ENCODE measurements at places on chromosomes 6 and 20.

DNA sequence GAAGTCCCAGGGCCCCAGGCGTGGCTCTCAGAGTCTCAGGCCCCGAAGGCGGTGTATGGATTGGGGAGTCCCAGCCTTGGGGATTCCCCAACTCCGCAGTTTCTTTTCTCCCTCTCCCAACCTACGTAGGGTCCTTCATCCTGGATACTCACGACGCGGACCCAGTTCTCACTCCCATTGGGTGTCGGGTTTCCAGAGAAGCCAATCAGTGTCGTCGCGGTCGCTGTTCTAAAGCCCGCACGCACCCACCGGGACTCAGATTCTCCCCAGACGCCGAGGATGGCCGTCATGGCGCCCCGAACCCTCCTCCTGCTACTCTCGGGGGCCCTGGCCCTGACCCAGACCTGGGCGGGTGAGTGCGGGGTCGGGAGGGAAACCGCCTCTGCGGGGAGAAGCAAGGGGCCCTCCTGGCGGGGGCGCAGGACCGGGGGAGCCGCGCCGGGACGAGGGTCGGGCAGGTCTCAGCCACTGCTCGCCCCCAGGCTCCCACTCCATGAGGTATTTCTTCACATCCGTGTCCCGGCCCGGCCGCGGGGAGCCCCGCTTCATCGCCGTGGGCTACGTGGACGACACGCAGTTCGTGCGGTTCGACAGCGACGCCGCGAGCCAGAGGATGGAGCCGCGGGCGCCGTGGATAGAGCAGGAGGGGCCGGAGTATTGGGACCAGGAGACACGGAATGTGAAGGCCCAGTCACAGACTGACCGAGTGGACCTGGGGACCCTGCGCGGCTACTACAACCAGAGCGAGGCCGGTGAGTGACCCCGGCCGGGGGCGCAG, at the start of gene HLA-A:
TSS of gene HLA-A (plus strand) at position 258 of the 778 bp plus-strand sequence. CDS start at position 280, 22 bp downstream.
- DNase-seq, result peak; percentile 83

GRCh38 chr6:158157064-158157764, 10.8 kb downstream of the SERAC1 start:
- no peak for DNase-seq

GRCh38 chr20:33441142-33441955, 2.2 kb downstream of the SNTA1 start:
- DNase-seq, result no peak

- no peak for DNase-seq
Observed at GRCh38 chr20:44651434-44651683, 140 bp downstream of the ADA start.

DNA sequence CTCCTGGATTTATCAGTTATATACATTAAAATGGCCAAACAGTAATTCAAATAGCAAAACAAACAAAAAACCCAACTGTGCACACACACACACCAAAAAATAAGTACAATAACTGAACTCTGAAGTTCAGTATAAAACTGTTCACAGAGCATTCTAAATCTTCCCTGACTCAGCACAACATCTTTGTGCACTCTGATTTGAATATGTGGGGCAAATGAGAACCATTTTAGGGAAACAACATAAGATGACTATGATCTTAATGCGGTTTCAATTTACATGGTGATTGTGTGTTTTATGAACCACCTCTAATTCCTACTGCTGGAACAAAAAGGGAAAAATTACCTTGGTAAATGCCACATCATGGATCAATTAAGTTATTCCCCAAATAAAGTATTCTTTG, 41.7 kb downstream of the PLAGL1 start:
- DNase-seq, result no peak

- DNase-seq, result no peak
Observed at GRCh38 chr20:57922706-57923105, 212.9 kb upstream of the PMEPA1 start.

GRCh38 chr6:75609639-75610590, 8.2 kb downstream of the SENP6 start:
- DNase-seq, result no peak

- DNase-seq, result no peak
Observed at GRCh38 chr6:126195625-126196236, 144.2 kb upstream of the CENPW start.

DNA sequence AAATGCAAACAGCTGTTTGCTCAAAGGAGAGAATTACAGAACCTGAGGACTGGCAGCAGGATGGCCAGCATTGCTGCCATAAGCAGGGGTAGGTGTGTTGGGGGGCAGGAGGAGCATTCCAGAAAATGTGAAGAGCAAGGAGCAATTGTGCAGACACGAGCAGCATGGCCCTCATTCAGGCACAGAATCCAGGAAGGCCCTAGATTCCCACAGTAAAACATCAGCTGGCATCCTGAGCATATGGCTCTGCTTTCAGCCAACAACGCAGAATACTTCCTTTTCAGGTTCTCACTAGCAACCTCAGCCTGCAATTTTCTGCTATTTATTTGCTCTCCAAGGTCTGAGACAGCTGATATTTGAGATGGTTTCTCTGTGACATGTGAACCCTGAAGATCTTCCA, 243.4 kb upstream of the POU3F2 start:
- no peak for DNase-seq

DNA sequence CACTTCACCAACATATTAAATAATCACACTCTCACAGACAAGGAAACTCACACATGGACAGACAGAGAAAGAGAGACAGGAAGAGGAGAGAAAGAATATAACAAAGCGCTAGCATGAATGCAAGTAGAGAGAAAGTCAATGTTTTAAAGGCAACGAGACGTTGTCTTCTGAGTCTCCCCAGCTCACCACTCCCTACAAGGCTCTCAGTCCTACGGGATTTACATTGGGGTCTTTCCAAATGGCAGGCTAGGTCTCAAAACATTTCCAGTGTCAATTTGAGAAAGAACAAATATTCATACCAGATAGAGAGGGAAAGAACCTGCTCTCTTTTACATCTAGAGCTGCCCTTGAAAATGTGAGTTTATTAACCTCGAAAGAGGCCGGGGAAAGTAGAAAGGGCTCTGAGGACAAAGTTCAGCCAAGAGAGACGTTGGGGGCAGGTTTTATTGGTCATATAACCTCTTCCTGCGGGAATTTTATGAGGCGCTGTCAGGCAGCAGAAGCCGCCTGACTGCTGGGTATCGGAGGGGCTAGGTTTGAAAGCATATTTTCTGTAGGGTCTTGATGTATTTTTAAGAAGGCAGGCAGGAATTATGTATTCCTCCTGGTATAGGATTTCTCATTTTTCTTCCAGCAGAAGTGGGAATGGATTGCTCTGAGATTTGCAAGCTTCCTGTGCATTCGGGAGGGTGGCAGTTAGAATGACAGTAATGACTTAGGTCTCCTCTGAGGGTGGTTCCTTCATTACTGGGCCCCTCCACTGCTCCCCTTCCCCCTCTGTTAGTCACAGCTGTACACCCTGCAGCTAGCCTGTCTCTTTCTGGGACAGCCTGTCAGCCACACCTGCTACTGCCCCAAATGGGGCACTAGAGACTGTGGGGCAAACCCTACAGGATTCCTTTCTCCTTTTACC, 34.4 kb upstream of the KIF16B start:
- no peak for DNase-seq

GRCh38 chr6:15378866-15379265, 133.0 kb downstream of the JARID2 start:
- DNase-seq, result no peak

GRCh38 chr6:144234399-144234798, 50.7 kb upstream of the UTRN start:
- no peak for DNase-seq

GRCh38 chr20:60219984-60220562, 261.9 kb downstream of the CDH26 start:
- no peak for DNase-seq

DNA sequence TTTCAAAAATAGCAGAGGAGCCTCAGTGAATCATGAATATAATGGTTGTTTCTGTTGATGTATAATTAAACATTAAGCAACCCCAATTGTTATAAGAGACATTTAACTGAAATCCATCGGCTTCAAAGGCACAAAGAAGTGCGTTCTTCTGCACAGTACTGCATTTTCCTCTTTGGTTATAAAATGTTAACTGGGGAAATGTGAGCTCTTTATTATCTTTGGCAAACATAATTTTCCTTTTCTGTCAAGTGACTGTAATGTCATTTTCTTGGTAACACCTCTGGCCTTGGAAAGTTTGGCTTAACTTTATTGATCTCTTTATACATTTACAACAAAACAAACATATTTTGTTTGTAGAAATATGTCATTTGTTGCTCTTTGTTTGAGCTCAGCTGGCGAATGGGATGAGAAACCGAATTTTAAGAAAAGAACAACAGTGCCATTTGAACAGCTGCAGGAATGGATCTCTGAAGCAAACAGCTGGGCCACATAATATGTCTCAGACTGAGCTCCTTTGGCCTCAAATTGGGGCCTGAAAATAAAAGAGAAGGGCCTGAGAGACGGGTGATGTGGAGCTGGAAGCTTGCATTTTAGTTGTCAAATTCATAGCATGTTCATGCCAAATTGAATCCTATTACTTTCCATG, 427.0 kb upstream of the SPTLC3 start:
- no peak for DNase-seq

- DNase-seq, result no peak
Observed at GRCh38 chr20:47817573-47817972, 32.3 kb upstream of the SULF2 start.

DNA sequence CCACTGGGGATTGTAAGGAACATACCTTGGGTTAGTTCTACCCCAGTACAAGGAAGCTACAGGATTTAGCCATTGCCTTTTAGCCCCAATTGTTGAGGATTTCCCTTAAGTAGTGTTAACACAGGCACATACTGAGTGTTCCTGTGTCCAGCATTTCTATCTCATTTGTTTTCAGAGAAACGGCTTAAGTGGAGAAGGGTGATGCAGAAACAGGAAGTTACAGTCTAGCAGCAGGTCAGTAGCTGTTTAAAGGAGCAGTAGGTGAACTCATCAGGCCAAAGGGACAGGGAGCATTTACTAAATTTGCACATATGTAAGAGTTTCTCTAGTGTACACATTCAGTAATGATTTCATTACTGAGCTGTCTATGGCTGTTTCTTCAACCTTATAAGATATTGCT, 644.2 kb upstream of the GJE1 start:
- DNase-seq, result no peak

- DNase-seq, result no peak
Observed at GRCh38 chr6:168124921-168125320, 45.9 kb upstream of the FRMD1 start.

GRCh38 chr6:57303931-57304681, 13.3 kb upstream of the PRIM2 start:
- no peak for DNase-seq

DNA sequence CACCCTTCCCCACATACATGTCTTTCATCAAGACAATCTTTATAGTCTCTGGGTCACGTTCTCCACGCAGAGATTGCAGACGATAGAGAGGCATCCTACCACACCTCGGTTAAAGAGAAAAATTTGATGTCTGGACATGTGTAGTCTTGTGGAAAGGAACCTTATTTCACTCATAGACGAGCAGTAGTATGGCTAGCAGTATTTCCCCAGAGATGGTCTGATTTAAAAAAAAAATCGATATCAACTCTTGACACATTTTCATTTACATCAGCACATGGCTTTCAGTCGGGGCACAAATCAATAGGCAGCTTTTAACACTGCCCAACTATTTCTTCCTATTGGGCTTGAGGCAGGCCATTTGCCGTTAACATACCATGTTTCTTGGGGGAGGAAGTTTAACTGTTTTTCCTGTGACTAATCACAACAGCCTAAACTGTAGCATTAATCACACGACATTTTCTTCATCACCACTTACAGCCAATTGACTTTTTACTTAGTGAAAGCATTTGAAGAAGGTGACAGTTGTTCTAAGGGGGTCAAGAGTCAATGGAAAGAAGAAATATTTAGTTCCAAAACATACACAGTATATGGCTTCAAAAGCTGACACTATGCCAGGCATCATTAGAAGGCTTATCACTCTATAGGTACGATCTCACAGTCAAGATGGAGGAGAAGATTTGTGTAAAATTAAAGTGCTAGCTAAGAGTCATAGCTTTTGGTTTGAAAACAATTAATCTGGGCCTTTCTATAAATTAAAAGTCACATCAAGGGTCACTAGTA, 129.5 kb upstream of the HDAC2 start:
- no peak for DNase-seq

GRCh38 chr6:123788319-123788718, 15.3 kb upstream of the NKAIN2 start:
- DNase-seq, result no peak

DNA sequence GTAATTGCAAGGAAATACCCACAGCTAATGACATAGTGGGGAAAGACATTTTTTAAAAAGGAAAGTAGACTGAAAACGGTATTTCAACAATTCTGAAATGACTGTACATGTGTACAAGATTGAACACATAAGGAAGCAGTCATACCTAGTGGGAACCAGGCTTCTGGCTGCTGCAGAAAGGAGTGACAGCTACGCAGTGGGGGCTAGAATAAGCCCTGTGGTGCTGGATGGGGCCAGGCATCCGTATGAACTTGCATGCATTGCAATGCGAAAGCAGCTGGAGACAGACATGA, 54.9 kb upstream of the GPR31 start:
- no peak for DNase-seq

DNA sequence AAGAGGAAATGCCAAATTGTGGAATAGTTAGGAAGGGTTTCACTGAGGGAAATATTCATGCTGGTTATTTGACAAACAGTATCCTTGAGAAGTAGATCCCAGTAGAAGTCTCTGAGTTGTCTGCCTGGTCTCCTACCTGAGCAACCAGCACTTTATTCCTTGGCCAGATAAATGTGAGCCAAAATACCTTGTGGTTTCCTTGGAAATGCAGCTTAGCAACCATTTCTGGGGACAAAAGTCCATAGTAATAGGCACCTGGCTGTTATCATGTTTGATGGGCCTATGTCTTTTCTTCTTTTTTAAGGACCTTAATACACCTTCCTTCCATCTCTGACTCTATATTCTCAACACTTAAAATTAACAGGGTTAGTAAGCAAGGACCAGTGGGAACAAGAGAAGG, 217.1 kb upstream of the MARCKS start:
- DNase-seq, result no peak

DNA sequence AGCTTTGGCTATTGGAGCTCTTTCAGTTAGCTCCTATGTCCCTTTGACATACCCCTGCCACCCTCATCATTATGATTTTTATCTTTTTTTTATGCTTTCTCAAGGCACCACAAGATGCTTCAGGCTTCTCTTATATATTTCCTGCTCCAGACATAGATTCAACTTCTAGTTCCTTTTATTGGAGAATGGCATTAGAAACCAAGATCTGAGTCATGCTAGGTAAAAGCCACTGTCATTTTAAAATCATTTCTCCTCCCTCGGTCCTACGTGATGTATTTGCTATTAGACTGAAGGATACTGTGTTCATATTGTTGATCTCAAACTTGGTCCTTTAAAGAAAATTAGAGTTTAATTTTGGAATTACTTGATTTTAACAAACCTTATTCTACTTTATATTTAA, 8.3 kb downstream of the TENT5A start:
- no peak for DNase-seq

DNA sequence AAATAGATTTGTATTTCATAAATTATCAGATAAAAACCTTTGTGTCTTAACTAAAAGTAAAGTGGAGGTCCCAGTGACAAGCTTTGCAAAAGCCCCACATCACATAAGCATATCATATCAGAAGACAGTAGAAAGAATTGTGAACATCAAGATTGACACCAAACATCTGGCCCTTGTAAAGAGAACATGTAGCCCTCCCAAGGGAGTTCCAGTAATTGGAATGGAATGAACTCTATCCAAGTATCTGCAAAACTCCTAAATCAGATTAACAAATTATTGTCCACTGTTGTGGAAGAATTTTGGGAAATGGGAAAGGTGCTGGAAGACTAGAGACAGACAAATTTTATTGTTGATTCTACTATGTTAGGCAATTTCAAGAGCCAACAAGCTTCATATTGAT, 268.8 kb downstream of the KCNQ5 start:
- DNase-seq, result no peak

- peak; percentile 6 for DNase-seq
Observed at GRCh38 chr6:98530732-98531131, 303.6 kb upstream of the POU3F2 start.

GRCh38 chr6:149477544-149477943, 7.3 kb downstream of the ZC3H12D start:
- no peak for DNase-seq

Data from nucleus accumbens (tissue), 56 donors.